ENCODE measurements at places on chromosomes 12 and 14.

GRCh38 chr14:76386944-76387782, 11.2 kb downstream of the ESRRB start:
- peak; percentile 1 for DNase-seq

GRCh38 chr12:124661341-124661740, 93.9 kb upstream of the NCOR2 start:
- no peak for DNase-seq

GRCh38 chr12:108129017-108129812, at the start of gene WSCD2:
Gene WSCD2, plus strand, starts transcription at chr12:108129288. Its CDS starts 66,545 bp downstream, at chr12:108195833.
- DNase-seq: no peak

DNA sequence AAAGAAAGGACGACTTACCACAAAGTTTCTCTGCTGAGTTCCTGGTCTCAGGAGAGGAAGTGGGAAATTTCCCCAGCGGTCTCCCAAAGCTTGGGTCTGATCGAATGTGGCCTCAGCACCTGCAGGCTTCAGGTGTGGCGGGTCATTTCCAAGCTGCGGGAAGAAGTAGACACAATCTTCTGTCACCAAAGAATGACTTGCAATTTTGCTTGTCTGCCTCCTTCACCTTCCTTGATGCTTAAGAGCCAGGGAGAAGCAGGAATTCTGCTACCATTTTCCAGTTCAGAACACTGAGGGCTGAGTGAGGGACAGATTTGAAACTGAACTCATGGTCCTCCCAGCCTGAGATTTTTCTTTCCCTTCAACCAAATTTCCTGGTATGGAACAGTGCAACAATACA, 87.8 kb downstream of the RIMBP2 start:
- no peak for DNase-seq

DNA sequence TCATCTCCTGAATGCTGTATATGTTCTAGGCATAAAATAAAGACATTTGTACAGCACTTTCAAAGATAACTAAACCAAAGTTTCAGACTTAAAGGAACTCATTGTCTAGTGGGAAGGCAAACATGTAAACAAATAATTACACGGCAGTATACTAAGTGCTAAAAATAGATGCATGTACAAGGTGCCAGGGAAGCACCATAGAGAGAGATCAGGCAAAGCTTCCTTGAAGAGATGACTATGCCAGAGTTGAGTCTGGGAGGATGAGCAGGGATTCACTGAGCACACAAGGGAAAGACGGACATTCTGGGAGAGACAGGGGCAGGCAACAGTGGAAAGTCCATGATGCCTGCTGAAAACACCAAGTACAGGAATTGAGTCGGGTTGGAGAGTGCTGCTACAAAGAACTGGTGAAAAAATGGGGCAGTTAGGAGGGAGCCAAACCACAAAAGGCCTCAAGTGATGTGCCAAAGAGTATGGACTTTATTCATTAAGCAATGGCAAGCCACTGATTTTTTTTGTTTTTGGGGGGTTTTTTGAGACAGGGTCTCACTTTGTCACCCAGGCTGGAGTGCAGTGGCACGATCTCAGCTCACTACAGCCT, 26.8 kb downstream of the ANKS1B start:
- no peak for DNase-seq
